Suppressor macrophage (primary cell): ENCODE measurements at places on chromosomes 16 and 17.
A peak's percentile ranks its signal among the peaks of the same experiment; 100 is the strongest.

DNA sequence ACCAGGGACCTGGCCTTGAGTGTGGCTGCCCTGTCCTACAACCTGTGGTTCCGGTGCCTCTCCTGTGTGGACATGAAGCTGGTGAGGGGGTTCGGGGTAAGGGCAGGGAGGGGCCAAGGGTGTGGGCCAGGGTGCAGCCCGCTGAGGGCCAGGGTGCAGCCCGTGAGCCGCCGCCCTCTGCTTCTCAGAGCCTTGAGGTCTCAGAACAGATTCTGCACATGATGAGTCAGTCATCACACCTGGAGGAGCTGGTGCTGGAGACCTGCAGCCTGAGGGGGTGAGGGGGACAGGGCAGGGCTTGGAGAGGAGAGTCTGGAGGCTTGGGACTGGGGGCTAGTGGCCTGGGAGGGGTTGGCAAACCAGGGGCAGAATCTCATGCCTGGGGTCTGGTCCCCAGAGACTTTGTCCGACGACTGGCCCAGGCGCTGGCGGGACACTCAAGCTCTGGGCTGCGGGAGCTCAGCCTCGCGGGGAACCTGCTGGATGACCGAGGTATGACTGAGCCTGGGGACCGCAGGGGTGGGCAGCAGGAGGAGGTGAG, 2.2 kb downstream of the CARMIL2 start:
- DNase-seq, result no peak

- no peak for DNase-seq
These were observed 44.3 kb downstream of the ELAC2 start for GRCh38 chr17:12973496-12974004.

DNA sequence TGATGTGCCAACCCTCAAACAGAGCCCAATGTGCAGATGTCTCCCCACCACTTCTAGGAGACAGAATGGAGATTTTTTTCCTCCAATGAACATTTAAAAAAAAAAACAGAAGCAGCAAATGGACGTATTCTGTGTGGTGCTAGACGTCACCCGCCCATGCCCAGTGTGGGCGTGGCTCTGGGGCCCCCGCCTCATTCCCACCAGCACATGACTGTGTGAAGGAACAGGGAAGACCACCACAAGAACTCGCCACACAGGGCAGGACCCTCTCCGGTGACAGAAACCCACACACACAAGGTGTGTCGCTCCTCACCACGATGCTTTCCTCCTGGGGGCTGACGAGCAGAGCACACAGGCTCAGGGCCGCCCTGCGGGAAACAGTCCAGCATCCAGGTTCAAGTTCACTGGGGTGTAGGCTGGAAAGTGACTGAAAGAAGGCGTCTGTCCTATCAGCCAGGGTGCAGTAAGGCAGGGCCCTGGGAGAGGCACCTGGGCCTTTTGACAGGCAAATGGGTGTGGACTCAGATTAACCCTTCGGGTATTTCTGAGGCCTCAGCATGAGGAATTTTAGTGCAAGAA, 53.5 kb downstream of the KLHDC4 start:
- no peak for DNase-seq

DNA sequence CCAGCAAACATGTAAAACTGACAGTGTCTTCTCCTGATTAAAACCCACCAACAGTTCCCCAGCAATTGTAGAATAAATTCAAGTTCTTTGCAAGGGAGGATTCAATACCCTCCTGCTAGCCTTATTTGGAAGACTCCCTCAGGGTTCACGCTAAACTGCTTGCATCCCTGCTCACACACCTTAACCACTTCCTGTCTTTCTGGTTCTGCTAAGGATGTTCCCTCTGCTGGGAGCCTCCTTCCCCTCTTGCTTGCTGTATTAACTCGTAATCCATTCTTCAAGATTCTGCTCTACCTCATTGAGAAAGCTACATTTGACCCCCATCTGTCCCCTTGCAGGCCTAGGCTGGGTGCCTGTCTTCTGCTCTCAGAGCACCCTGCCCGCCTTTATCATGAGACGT, 2.3 kb upstream of the SHISA6 start:
- DNase-seq, result no peak

DNA sequence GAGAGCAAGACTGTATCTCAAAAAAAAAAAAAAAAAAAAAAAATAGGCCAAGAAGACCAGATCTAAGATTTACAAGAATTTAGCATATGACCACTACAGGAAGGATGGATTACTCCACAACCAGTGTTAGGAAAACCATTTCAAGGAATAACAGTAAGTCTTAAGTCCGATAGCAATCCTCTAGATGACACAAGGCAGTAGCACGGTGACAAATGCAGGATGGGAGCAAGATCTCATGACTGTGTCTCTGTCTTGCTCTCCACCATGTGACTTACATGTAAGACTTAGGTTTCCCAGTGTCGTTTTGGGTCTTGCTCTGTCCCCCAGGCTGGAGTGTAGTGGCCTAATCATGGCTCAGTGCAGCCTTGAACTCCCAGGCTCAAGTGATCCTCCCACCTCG, 27.8 kb downstream of the C16orf96 start:
- DNase-seq, result peak; percentile 56

DNA sequence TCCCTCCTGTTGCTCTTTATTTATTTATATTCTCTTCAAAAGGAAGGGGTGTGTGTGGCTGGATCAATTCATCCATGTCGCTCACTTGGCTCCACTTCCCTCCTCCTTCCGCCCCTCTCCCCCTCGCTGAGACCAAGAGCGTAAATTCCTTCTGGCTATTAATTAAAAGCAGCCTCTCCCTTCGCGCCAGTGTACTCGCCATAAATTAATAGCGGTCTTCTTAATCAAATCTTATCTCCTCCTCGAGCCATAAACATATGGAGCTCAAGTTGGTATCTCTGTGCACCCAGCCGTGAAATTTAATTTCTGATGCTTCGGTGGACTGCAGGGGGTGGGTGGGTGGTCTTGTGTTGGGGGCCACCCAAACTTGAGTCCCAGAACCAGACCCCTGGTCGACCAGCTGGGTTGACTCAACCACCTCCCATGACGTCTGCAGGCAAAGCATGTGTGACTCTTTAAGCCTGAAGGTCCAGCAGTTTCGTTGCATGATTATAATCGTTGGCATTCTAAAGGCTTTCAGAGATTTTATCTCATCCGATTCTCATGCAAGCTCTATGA, 57.9 kb downstream of the SDK2 start:
- no peak for DNase-seq

GRCh38 chr17:82457073-82457928, 1.2 kb upstream of the NARF start:
- peak; percentile 72 for DNase-seq
